ENCODE measurements at places on chromosomes 7 and 10.

DNA sequence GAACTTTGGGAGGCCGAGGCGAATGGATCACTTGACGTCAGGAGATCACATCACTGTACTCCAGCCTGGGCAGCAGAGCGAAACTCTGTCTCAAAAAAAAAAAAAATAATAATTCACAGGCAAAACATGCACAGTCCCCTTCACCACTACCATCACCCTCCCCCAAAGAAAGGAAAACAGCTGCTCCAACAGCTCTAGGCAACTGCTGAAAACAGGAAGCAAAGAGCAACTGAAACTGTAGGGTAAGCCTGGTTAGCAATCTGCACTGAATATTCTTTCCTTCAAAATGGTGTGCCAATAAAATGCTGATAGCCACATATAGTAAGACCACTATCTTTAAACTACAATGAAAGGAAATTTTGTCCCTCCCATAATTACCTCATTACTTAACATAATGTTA lies 11.8 kb downstream of the NT5C2 start:
- no peak for DNase-seq

DNA sequence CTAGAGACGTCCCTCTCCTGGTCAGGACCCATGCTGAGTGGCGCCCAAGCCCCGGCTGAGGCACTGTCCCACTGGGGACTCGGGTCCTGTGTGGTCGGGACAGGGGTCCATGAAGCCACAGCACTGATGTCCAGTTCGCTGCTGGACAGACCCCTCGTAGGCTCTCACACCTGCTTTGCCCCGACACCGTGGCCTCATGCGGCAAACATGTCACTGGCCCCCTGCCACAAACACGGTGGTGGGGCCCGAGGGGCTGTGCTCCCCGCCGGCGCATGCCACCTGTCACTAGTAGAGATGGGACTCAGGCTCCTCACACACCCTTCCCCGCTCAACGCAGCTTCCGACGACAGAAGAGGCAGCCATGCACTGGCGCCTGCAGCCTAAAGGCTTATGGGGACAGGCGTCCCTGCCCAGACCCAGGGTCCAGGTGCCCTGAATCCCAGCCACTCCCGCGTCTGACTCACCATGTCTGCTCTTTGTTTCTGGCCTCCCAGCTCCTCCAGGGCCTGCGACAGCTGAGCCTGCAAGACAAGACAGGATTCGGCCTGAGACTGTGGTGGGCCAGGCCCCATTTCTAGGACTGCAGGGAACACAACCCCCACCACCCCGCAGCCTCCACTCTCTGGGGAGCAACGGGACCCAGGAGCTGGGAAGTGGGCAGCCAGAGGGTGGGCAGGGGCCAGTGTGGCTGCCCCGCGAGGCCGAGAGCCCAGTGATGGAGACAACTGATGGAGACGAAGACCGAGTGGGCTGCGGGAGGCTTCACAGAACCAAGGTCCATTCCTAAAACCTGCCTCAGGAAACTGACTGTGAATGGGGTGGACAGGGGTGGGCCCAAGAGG lies 230.9 kb downstream of the MAD1L1 start:
- DNase-seq: no peak

- no peak for DNase-seq
Observed at GRCh38 chr7:132183781-132184380, 392.4 kb downstream of the PLXNA4 start.

- no peak for DNase-seq
Observed at GRCh38 chr10:58706836-58707235, 194.2 kb downstream of the BICC1 start.

DNA sequence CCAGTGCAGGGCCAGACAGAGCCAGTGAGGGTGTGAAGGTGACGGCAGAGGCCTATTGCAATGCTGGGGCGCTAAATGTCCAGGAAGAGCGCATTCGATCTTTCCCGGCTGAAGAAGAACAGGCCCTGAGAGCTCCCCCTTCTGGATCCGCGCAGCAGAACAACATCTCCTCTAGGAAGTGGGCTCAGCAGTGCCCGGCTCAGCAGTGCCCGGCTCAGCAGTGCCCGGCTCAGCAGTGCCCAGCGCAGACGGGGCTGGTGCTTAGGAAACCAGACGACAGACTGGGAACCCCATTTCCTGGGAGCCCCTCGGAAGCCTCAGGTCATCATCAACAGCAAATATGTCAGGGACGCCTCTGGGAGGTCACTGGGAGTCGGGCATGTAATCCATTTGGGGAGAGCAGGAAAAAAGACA lies 4.7 kb upstream of the NOS3 start:
- DNase-seq: peak; percentile 71

DNA sequence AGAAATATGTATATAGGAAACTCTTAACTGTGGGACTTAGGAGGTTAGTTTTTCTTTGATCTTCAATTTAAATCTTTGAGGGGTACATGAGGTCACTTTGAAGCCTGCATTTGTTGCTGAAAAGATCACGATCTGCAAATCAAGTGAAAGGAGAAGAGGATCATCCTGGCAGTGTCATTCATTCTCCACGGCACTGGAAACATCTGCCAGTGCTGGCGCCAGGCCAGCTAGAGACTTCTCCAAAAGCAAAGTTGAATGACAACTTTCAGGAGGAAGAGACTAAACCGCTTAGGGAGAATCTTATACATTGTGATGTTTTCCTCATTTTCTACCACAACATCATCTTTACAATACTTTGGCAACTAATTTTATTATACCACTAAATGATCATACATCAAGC lies 42.5 kb downstream of the MRC1 start:
- no peak for DNase-seq

DNA sequence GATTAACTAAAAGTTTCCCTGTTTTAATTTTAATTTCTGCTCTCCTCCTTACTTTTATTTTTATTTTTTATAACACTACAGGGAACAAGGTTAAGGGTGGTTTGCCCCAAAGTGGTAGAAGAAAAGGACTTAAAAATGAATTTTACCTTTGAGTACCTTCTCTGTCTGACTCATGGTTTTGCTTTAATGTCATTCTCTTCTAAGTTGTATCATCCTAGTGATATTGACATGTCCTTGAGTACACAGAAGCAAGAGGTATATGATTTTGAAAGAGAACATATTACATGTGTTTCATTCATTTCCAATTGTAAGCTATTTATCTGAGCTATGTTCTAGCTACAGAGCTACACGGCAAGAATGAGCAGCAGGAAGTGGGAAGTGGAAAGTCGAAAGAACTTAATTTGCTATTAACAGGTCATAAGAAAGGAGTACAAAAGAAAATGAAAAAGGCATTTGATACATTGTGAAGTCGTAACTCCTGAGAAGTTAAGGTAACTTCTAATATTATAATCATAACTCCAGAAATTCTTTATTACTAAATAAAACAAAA lies 112.5 kb downstream of the SEMA3A start:
- DNase-seq: no peak

- no peak for DNase-seq
Observed at GRCh38 chr10:99443500-99443899, 13.1 kb upstream of the GOT1 start.

GRCh38 chr10:106655636-106656035 lies 508.9 kb downstream of the SORCS1 start:
- no peak for DNase-seq

DNA sequence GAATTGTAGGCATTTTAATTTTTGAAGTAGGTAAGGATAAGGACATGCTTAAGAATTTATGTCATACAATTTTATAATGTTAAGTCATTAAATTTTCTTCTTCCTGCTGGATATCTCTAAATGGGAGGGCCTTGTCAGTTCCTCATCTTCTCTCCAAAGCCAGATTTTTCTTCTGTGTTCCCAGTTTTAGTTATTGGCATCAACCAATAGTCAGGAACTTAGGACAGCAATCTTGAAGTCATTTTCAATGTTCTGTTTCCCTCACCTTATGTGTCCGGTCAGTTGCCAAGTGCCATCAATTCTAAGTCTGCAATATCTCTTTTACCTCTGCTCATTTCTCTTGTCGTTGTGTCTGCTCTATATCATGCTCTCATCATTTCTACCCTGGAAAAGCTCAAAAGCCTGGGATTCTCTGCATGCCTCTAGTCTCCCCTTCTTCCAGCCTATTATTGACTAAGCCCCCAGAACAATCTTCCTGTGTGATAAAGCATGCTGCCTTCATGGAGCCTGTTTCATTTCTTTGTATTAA lies 145.2 kb downstream of the PPP1R9A start:
- no peak for DNase-seq

- no peak for DNase-seq
Observed at GRCh38 chr10:60955957-60956425, 12.0 kb upstream of the RHOBTB1 start.

GRCh38 chr10:95561177-95561863 lies at the start of gene SORBS1:
TSS of gene SORBS1 (minus strand) at chr10:95561371. CDS start at chr10:95441135, 120,236 bp downstream.
- DNase-seq: peak; percentile 86

- DNase-seq: no peak
Observed at GRCh38 chr10:108582387-108582786, 1340.9 kb downstream of the XPNPEP1 start.
